ENCODE measurements at places on chromosomes 3 and 15.

DNA sequence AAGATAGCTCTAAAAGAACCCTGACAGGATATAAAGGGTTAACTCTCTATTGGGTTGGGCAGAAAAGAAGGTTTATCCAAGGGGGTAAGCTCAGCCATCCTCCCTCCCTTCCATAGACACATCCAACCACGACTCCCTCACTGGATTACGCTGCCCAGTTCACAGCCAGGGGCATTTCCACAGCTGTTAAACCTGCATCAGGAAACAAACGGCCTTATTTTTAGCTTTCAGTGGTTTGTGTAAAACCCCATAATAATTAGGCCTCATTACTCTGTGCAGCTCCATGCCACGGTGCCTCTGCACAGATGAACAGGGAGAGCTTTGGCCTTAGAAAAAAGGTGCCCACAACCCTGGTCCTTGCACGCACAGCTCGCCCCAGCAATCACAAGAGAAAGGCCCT, 110.6 kb downstream of the GABRB3 start:
- no peak for DNase-seq

- DNase-seq: no peak
Observed at GRCh38 chr3:124582196-124582595, 148.1 kb upstream of the UMPS start.

DNA sequence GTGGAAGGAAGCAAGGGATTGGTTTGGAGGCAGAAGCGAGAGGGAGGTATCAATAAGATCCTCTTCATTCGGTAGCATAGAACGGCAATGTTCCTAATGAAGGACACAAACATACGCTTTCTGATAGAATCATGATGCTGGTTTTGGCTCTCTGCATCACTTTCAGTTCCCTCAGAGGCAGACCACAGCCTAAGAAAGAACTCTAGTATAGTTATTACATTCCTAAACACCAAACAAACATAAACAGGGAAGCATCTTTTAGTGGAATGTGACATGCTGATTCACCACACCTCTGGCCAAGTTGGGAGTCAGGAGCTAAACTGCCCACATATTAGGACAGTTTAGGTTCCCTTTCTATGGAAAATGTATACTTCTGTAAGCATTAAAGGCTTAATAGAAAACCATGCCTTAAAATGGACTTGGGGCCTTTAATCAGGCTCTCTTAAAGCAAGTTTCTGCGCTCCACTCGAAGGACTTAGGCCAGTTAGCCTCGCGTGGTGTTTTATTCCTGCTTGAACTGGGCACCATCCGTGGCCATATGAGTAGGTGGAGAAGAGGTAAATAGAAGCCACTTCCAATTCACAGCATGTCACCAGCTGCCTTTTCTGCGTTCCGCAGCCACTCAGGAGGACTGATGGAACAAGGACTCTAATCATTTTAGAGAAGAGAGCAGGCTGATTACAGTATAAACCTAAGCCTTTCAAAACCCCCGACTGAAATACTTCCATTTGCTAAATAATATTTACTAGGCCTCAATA, 53.7 kb downstream of the CD47 start:
- no peak for DNase-seq

DNA sequence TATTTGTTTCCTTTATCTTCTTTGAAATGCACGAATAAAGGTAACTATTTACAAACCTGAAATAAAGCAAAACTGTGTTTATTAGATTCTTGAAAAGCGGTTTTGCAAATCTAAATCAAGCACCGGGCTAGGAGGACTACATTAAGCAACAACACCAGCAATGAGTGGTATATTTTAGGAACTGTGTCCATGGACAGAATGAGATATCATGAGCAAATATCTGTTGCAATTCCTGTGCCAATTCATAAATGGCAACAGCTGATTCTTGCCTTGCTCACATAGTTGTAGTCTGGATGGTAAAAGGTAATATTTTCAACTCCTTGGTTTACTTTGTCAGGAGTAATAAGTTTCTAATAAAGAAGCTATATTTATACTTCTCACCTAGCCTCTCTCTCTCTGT, 403.3 kb downstream of the LPP start:
- DNase-seq: no peak

GRCh38 chr15:35546511-35547381, 781 bp upstream of the DPH6 start:
- DNase-seq: no peak

DNA sequence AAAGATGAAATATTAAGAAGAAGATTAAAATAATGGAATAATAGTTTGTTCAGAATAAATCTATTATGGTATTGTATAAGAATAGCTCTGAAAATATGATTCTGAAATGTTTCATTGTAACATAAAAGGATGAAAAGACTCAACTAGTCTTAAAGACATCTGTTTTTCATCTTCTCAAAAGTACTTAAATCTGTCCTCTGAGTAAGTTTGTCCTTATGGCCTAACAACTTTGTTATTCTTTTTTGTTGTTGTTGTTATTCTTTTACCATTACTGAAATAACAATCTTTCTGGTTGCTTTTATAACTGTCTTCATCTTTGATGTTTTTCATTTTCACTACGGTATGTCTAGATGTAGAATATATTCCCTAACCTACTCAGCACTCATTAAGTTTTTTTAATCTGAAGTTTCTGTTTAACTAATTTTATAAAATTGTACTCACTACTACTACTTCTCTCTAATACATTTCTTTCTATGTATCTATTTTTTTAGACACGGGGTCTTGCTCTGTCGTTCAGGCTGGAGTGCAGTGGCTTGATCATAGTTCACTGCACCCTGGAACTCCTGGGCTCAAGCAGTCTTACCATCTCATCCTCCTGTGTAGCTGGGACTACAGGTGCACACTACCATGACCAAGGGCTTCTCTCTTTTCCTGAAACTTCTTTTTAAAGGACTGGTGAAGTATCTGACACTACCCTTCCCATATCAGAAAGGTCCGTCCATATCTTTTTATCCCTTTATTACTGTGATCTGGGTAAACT, 240.7 kb downstream of the PCCB start:
- no peak for DNase-seq

Measured in NCI-H1105 (cell line).